ENCODE measurements at places on chromosomes 7 and 10.

GRCh38 chr10:133347710-133348517 lies 741 bp downstream of the PRAP1 start:
- peaks cover 19% of the 10 kb centered on the region for H3K27me3 ChIP-seq
- H3K27ac ChIP-seq: no peak overlapping the region
- H3K4me3 ChIP-seq: no peak overlapping the region

GRCh38 chr10:42951486-42952251 lies 125.2 kb upstream of the RET start:
- no peak overlapping the region for H3K4me3 ChIP-seq
- peaks cover 14% of the 10 kb centered on the region for H3K27me3 ChIP-seq
- H3K27ac ChIP-seq: no peak overlapping the region
- no peak for DNase-seq
- H3K4me1 ChIP-seq: no peaks in the 10 kb centered on the region

DNA sequence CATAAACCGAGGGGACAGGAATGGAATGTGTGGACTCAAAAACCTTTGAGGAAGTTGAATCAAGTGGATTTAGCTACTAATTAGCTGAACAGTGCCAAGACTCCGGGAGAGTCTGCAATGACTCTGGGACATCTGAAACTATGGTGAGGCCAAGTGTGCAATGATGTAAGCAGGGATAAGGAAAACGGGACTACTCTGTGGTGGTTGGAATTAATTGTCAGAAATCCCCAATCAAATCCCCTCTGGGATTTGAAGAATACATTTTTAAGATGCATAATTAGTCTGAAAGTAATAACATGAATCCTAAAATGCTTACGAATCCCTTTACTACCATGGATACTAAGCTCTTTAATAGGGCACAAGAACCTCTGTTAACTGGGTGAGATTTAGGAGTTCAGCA lies 602.8 kb downstream of the NRG3 start:
- H3K4me3 ChIP-seq: no peak overlapping the region
- H3K4me1 ChIP-seq: no peaks in the 10 kb centered on the region
- no peak overlapping the region for H3K27ac ChIP-seq
- no peak for DNase-seq

DNA sequence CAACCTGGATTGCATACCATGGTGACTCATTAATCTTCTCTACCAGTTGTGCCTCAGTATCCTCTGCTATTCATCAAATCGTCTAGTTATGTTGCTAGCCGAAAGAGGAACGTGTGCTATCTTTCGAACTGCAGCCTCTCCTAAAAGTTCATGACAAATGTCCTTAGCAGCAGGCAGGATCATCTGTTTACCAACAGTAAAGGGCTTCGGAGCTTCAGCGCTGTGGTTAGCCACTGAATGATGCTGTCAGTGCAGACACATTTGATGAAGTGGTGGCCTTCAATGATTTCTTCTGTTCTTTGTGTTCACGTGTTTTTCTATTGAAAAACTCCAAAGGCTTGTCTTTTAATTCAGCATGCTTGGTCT lies 68.8 kb downstream of the CSTF2T start:
- H3K4me1 ChIP-seq: no peaks in the 10 kb centered on the region
- no peaks in the 10 kb centered on the region for H3K36me3 ChIP-seq
- H3K27me3 ChIP-seq: peaks cover 16% of the 10 kb centered on the region
- H3K27ac ChIP-seq: no peak overlapping the region
- no peak overlapping the region for H3K4me3 ChIP-seq

DNA sequence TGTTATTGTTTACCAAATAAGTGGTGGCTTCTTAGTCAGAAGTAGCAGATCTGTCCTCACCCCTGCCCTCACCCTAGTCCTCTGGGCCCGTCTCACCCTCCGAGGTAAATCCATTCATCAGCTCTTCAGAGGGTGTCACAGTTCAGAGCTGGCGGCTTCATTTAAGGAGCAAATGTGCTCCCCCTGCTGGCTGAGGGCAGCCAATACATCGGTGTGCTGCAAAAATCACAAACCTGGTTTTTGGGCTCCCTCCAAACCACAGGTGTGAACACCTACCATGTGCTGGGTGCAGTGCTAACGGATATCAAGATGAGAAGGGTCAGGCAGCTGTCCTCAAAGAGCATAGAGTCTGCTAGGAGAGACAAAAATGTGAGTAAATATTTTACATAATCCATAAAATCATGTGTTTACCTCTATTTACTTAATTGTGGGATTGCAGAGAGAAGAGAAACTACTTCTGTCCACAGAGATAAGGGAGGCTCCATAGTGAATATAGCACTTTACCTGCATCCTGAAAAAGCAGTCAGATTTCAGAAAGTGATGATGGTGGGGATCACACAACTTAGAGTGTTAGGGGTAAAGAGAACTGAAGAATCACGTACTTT lies 15.5 kb upstream of the CRTAC1 start:
- H3K27ac ChIP-seq: no peak overlapping the region
- DNase-seq: peak; percentile 75
- no peak overlapping the region for H3K4me3 ChIP-seq
- peaks cover 2% of the 10 kb centered on the region for H3K4me1 ChIP-seq
- peaks cover 26% of the 10 kb centered on the region for H3K27me3 ChIP-seq

GRCh38 chr10:110641256-110641655 lies 2.9 kb upstream of the RBM20 start:
- no peaks in the 10 kb centered on the region for H3K36me3 ChIP-seq
- peaks cover 27% of the 10 kb centered on the region for H3K4me1 ChIP-seq
- peak; percentile 61 for DNase-seq

DNA sequence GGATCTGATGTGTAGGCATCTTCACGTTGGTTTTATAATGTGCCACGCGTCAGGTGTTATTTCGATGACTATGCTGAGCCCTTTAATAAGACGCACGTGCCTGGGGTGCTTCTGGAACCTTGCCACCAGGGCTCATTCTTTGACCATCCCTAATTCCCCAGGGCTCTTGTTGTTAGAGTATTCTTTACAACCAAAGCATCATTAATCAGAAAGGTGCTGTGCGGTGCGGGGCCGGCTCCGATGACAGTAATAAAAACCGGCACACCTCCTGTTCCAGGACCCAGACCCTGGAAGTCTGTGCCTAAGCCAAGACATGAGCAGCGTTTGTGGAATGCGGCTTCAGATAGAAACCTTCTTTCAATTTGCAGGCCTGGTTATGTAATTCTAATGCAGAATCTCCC lies 58.4 kb downstream of the MGMT start:
- no peak for DNase-seq
- no peak overlapping the region for H3K4me3 ChIP-seq
- H3K4me1 ChIP-seq: peaks cover 6% of the 10 kb centered on the region
- no peaks in the 10 kb centered on the region for H3K27me3 ChIP-seq
- peaks cover 26% of the 10 kb centered on the region for H3K36me3 ChIP-seq

DNA sequence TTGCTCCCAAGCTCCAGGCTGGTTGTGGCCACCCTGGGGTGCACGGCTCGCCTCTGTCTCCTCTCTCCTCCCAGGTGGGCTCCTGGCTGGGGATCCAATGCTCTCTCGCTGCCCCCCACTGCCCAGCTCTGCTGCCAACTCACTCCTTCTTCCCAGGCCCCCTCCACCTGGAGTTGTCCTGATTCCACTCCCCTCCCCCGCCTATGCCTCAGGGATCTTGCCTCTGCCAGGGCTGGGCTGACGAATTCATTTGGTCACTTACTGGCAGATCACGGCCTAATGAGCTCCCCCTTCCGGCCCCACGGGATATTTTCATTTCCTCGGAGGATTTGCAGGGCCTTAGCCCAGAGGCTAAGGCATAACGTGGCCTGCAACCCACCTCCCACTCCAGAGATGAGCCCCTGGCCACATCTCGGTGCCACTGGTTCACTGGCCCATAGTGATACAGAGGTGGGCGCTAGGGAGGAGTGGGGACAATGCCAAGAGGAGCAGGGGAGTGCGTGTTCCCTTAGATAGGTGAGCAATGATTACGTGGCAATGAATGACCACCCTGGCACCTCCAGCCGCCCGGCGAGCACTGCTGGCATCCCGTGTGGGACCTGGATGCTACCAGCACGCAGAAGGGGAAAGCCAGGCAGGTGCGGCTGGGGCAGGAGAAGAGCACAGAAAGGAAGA lies 344.6 kb upstream of the SHH start:
- no peak overlapping the region for H3K27ac ChIP-seq
- no peak for DNase-seq
- no peaks in the 10 kb centered on the region for H3K36me3 ChIP-seq
- no peaks in the 10 kb centered on the region for H3K27me3 ChIP-seq
- no peak overlapping the region for H3K4me3 ChIP-seq
- H3K4me1 ChIP-seq: no peaks in the 10 kb centered on the region

DNA sequence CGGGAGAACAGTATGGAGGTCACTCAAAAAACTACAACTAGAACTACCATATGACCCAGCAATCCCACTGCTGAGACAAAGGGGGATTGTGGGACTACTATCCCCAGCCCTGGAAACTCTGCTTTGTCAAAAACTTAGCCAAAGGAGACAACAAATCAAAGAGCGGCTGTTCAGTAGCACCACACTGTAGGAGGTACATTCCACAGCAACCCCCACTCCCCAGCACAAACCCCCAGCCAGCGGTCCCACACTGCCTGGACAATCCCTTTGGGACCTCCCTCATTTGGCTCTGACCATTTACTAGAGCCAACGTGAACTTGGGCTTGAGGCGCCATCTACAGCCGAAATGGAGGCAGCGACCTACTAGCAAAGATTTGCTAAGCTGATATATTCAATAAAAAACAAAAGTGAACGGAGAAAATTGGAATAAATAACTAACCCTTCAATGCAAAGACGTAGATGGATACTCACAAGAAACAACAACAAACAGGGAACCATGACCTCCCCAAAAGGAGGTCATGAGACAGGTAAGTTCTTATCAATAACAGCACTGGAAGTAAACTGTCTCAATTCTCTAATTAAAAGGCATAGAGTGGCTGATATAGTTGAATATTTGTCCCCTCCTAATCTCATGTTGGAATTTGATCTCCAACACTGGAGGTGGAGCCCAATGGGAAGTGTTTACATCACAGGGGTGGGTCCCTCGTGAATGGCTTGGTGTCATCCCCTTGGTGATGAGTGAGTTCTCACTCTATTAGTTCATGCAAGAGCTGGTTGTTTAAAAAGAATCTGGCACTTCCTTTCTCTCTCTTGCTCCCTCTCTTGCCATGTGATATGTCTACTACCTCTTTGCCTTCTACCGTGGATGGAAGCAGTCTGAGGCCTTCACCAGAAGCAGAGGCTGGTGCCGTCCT lies 119.0 kb upstream of the KCNMA1 start:
- H3K27me3 ChIP-seq: peaks cover 15% of the 10 kb centered on the region
- H3K27ac ChIP-seq: no peak overlapping the region
- no peaks in the 10 kb centered on the region for H3K4me1 ChIP-seq
- no peak overlapping the region for H3K4me3 ChIP-seq
- peak; percentile 44 for DNase-seq

- peak overlapping the region; percentile 26 for H3K4me3 ChIP-seq
- peak; percentile 70 for DNase-seq
- peaks cover 4% of the 10 kb centered on the region for H3K27me3 ChIP-seq
- H3K4me1 ChIP-seq: peaks cover 74% of the 10 kb centered on the region
- H3K36me3 ChIP-seq: no peaks in the 10 kb centered on the region
These were observed 51.5 kb downstream of the RBM17 start for GRCh38 chr10:6140141-6140841.

DNA sequence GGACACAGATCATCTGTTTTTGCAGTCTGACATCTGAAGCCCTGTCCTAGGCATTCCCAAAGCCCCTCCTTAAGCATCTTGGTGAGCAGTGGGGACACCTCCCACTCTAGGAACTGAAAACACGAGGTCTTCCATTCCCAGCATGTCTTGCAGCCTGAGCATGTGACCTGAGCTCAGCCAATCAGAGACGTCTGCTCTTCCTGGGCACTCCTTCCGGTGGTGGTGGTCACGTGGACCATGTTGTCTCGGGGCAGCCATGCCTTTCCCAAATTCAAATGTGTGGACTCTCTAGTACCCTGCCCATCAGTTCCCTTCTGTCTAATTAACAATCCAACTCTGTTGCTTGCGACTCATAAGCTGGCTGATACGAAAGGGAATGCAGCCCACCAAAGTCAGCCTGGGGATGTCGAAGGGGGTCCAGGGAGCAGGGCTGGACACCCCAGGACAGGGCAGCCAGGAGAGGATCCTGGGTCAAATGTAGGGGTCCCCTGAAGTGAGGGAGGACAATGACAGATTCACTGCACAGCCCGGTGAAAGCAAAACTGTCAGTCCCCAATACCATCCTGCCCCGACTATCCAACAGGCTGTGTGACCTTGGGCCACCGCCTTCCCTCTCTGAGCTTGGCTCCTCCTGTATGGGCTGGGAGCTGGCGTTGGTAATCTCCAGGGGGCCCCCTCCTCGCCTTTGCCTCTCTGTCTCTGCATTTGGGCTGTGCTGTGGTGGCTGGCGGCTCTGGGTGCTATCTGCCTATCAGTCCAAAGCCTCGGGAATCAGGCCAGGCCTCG lies 57.4 kb upstream of the BAIAP2L1 start:
- DNase-seq: no peak
- no peak overlapping the region for H3K4me3 ChIP-seq
- H3K27me3 ChIP-seq: no peaks in the 10 kb centered on the region
- H3K27ac ChIP-seq: no peak overlapping the region
- H3K4me1 ChIP-seq: no peaks in the 10 kb centered on the region
- H3K36me3 ChIP-seq: no peaks in the 10 kb centered on the region

GRCh38 chr7:152967958-152968357 lies 208.4 kb downstream of the ACTR3B start:
- no peak for DNase-seq
- H3K27me3 ChIP-seq: peaks cover 2% of the 10 kb centered on the region
- peaks cover 5% of the 10 kb centered on the region for H3K36me3 ChIP-seq
- H3K4me1 ChIP-seq: no peaks in the 10 kb centered on the region
- H3K27ac ChIP-seq: no peak overlapping the region

- H3K4me1 ChIP-seq: no peaks in the 10 kb centered on the region
- H3K27me3 ChIP-seq: peaks cover 13% of the 10 kb centered on the region
- H3K27ac ChIP-seq: no peak overlapping the region
- no peaks in the 10 kb centered on the region for H3K36me3 ChIP-seq
- H3K4me3 ChIP-seq: no peak overlapping the region
These were observed 20.6 kb downstream of the SHTN1 start for GRCh38 chr10:116984202-116984990.

DNA sequence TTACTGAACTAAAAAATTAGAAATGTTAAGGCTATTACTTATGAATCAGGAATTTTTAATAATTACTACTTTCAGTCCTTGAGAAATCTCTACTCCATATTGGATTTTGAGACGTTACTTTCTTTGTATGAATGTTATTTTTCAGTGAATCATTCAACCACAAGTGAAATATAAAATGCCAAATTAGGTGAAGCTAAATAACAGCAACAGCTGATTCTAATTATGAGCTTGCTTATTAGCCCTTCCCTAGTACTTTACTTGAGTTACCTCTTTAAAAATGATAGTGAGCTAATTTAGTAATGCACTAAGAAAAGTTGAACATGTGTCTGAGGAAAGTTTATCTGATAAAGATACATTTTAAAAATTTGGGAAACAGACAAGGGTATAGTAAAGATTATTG lies 51.4 kb downstream of the PCGF5 start:
- peaks cover 5% of the 10 kb centered on the region for H3K36me3 ChIP-seq
- H3K4me1 ChIP-seq: no peaks in the 10 kb centered on the region
- H3K27ac ChIP-seq: no peak overlapping the region
- H3K27me3 ChIP-seq: no peaks in the 10 kb centered on the region

GRCh38 chr7:37570145-37570544 lies 113.4 kb upstream of the GPR141 start:
- no peak overlapping the region for H3K27ac ChIP-seq
- H3K36me3 ChIP-seq: peaks cover 1% of the 10 kb centered on the region
- no peak for DNase-seq

GRCh38 chr7:32453341-32454011 lies 36.7 kb downstream of the LSM5 start:
- H3K27ac ChIP-seq: no peak overlapping the region
- H3K4me3 ChIP-seq: no peak overlapping the region
- H3K4me1 ChIP-seq: no peaks in the 10 kb centered on the region
- peaks cover 5% of the 10 kb centered on the region for H3K27me3 ChIP-seq
- no peak for DNase-seq

- peaks cover 2% of the 10 kb centered on the region for H3K36me3 ChIP-seq
- no peak overlapping the region for H3K4me3 ChIP-seq
- H3K27ac ChIP-seq: no peak overlapping the region
- peaks cover 2% of the 10 kb centered on the region for H3K4me1 ChIP-seq
These were observed 486 bp upstream of the SORCS1 start for GRCh38 chr10:107164992-107165391.
